Activated naive CD4-positive, alpha-beta T cell treated with anti-CD3 and anti-CD28 coated beads for 36 hours (primary cell): ENCODE measurements at places on chromosomes 11 and 22.

DNA sequence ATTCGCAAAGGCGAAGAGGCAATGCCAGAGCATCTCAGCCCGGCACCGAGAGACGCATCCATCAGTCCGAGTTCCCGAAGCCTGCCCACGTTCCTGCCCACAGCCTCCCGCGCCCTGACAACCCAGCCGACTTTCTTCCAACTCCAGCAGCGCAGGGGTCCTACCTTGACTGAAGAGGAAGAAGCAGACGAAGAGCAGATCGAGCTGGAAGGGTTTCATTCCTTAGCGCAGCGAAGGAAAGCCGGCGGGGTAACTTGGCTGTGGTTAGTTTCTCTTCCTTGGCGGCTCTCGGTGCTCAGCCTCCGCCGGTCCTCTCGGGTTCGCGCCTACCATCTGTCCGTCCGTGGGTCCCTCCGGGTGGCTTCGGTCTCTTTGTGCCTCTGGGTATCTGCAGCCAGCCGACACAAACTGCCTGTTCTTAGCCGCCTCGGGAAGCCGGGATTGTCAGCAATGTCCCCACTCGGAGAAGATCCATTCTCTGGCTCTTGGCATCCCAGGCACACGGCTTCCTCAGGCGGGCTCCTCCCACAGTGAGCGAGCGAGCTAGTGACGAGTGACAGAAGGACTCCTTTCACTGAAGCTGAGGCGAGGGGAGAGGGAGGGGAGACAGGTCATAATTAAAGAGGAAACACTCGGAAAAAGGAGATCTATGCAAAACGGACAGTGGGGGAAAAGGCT is at the start of gene KIRREL3:
Gene KIRREL3 (minus strand): TSS at position 480 of the 678 bp plus-strand sequence.
- DNase-seq = no peak

GRCh38 chr11:2847561-2847960 is 38.0 kb downstream of the CDKN1C start:
- no peak for DNase-seq

- DNase-seq = no peak
These were observed 97.7 kb downstream of the TEAD1 start for GRCh38 chr11:12771875-12772274.

DNA sequence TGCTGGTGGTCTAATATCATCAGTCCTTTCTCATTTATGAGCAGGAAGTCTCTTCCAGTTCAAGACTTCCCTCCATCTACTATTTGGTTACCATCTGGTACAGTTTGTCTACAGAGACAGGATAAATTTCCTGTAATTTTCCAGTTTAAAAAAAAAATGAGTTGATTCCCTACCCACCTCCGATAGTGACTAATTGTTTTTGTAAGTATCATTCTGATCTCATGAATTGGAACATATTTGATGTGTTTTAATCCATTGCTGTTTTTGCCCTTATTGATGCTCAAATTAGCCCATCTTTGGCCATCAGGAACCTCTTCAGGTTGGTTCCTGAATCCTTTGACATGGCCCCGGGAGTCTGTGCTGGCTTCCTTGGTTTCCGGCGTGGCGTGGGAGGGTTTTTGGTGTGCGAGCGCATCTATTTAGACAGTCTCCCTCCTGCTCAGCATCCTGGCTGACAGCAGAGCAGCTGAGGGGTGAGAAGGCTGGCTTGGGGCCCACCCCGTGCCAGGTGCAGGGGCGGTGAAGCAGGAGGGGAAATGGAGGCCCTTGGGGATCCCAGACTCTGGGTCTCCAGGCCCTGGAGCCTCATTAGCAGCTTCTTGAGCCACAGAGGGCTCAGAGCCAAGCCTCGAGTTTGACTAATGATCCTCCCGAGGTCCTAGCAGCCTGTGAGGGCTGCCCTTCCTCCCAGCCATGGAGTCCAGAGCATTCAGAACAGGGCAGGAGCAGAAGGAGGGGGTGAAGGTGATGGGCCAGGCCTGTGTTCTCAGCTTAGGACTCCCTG is 6.8 kb downstream of the OMP start:
- DNase-seq = no peak

- DNase-seq = no peak
These were observed 752.5 kb downstream of the BRD1 start for GRCh38 chr22:49075150-49075549.
